Psoas muscle (tissue), 8 donors: ENCODE measurements at places on chromosomes 7 and 10. TPM values are rescaled to one million over a fixed set of nuclear protein-coding genes. Genes with fewer than 3 reads are reported as not detected.

The ACSM6 gene
- not detected for total RNA-seq

The ELFN1 gene
- total RNA-seq, result 0.69 TPM

DNA sequence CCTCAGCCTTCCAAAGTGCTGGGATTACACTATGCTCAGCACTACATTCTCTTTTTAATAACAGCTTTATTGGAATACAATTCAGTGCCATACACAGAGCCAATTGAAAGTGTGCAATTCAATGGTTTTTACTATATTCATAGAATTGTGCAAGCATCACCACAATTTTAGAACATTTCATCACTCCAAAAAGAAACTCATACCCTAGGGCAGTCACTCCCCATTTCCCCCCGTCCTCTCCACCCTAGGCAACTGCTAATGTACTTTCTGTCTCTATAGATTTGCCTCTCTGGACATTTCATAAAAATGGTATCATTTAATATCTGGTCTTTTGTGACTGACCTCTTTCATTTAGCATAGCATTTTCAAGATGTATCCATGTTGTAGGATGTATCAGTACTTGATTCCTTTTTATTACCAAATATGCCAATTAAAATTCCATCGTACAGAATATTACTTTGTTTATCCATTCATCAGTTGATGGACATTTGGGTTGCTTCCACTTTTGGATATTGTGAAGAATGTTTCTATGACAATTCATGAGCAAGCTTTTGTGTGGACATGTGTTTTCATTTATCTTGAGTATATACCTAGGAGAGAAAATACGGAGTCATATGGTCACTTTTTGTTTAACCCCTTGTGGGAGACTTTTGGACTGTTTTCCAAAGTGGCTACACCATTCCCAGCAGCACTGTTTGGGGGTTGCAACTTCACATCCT is 6.3 kb upstream of the XPNPEP1 start:
- no peak for DNase-seq

DNA sequence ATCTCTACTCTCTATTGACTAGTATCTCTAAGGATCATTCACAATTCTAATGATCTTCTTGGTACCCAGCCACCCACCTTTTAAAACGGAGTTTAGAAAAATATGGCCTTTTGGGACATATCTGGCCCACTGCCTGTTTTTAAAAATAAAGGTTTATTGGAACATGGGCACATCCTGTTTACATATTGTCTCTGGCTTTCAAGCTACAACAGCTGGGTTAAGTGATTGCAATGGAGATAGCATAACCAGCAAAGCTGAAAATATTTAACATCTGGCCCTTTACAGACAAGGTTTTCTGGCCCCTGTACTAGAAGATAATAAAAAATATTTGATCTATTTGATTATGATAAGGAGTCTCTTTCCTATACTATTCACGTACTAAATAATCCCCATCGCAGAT is 232.4 kb upstream of the RHOBTB1 start:
- no peak for DNase-seq

GRCh38 chr10:13717936-13718772 is 131.4 kb downstream of the PRPF18 start:
- DNase-seq, result peak; percentile 83

DNA sequence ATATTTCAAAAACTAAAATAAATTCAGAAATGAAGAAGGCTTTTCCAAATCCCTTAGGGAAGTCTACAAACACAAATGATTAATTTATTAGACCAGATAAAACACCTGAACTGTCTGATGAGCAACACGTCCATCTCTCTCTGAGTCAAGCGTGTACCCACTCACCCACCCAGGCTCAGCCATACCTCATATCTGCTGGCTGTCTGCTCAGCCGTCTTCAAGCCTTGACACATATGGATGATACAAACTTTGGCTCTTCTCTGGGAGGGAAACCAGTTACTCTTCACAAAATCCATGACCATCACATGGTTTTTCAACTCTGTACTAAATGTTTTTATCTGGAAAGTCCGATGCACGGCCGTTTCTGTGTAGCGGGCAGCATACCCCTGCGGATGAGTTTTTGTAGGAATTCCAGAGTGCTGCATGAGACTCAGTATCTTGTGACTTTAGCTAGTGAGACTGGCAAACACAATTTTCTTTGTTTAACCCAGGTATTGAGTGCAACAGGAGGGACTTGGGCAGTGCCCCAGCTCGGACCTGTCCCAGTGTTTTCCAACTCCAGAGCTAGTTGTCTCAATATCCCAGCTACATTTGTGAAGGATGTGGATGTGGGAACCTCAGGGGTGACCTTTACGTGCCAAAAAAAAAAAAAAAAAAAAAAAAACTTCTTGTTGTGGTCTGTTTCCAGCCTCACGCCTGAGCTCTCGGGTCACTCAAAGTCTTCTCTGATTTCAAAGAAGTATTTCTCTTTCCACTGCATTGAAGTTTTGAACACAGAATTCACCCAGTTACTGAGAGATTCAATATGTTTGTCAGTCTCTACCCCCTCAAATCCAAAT is at the start of gene C10orf90:
C10orf90 (minus strand) TSS at position 638 of the 839 bp plus-strand sequence; CDS start at position 425, 213 bp downstream.
- DNase-seq, result no peak

The LRRC18 gene
- not detected for total RNA-seq

DNA sequence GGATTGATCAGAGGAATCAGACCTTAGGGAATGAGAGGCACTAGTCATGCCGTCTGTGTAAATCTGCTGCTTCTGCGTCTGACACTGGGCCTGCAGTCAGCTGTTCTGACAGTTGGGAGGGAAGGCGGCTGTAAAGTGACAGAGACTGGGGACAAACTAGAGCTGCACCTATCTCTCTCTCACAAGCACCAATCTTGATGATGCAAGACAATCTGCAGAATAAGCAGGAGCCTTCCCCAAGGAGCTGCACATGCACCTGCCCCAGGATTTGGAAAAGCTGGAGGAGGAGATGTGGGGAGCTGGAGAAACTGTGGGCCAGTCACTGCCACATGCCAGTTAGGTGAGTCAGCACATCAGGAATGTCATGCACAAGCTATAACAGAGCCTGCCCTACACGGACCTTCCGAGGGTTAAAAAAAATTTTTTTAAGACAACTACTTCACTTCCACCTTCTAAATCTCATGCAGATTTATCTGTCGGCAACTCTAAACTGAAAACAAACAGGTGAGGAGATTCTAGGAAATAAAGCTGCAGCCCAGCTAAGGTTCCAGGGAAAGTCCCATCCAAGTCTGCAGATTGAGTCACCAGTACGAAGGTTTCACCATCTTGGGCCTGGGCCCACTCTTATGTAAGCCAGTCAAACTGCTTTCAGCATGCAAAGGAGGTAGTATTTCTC is 39.2 kb downstream of the ENO4 start:
- DNase-seq, result peak; percentile 64

DNA sequence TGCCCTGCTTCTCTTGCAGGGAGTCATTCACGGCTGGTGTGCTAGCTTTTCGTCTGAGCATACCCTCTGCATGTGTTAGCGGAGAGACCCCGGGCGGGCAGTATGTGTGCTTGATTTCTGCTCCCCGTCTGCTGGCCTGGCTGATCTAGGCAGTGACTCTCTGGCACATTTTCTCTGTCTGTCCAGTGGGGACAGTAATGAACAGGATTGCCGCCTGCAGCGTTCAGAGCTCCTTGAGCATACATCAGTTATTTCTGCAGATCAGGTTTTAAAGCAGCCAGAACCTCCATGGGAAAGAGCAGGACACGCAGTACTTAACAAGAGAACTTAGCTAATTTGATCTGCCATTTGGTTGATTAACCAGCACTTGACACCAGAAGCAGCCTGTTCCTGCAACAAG is 242.5 kb downstream of the CELF2 start:
- no peak for DNase-seq

GRCh38 chr10:133278577-133279265 is 2.1 kb upstream of the ADAM8 start:
- peak; percentile 74 for DNase-seq

DNA sequence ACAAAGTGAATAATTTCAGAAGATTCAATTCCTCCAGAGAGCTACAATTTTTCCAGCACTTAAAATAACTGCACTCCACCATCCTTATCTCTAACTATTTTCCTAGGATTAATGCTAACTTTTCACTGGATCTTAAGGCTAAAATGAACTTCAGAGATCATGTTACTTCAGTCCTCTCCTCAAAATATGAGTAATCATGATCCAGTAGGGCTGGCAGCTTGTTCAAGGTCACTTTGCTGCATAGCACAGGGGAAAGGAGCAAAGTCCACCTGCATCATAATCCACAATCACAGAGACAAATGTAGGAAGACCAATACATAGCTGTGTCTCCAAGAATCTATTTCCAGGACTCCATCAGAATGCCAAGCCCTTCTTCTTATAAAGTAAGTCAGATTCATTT is 150.3 kb downstream of the LRRTM3 start:
- no peak for DNase-seq

The ANKRD30A gene
- total RNA-seq, result not detected

DNA sequence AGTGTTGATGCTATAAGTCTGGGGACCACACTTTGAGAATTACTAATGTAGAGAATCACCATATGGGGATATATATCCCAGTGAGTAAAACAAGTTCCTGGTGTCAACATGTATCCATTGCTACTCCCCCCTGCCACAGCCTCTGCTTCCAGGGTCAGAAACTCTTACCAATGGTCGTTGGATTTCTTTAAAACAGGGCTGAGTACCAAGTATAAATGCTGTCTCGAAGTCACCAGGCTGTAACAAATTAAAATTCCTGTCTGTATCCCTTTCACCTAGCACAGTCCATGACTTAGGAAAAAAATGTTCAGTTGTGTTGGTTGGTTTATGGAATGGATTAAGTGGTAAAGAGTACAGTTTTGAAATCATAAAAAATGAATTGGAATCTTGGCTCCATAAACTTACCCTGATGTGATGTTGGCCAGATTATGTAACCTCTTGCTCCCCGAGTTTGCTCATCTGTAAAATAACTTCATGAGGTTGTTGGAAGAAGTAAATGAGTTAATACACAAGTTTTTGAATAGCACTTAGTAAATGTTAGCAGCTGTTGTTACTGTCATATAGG is 364.0 kb upstream of the LRGUK start:
- no peak for DNase-seq

The CFAP46 gene
- 14.9 TPM for total RNA-seq

The PIP gene
- not detected for total RNA-seq

DNA sequence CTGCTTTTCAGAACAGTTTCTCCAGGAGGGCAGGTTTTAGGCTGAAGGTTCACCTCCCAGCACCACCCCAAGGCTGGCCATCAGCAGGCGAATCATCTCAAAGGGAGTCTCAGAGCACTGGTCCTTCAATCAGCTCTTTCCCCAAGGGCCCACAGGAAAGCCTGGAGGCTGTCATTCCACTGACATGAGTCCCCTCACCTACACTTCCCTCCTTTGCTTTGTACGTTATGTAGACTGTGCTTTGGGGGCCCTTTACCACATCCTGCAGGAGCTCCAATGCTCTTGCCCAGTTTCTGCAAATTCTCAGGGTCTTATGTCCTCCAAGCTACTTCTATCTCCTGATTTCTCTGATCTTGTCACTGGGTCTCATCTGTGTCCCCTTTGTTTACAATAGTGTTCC is 15.4 kb downstream of the WDFY4 start:
- no peak for DNase-seq

- no peak for DNase-seq
Measured at GRCh38 chr7:158064631-158065030, 523.0 kb downstream of the PTPRN2 start.

The HKDC1 gene
- total RNA-seq, result not detected

DNA sequence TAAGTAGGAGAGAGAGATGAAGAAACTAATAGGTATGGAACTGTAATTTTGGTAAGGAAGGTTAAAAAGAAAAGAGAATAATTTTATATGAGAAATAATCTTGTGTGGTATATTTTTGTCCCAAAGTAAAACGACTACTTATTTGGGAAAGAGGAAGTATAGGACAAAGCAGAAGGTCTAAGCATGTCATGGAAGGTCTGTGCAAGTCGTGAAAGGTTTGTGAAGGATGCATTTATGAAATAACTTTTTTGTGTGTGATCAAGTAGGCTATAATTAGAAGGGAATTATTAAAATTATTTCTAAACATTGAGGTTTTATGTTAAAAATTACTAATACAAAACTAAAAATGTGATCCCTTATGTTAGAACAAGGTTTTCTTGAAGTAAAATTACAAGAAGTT is 63.3 kb downstream of the ZNF783 start:
- DNase-seq, result no peak

DNA sequence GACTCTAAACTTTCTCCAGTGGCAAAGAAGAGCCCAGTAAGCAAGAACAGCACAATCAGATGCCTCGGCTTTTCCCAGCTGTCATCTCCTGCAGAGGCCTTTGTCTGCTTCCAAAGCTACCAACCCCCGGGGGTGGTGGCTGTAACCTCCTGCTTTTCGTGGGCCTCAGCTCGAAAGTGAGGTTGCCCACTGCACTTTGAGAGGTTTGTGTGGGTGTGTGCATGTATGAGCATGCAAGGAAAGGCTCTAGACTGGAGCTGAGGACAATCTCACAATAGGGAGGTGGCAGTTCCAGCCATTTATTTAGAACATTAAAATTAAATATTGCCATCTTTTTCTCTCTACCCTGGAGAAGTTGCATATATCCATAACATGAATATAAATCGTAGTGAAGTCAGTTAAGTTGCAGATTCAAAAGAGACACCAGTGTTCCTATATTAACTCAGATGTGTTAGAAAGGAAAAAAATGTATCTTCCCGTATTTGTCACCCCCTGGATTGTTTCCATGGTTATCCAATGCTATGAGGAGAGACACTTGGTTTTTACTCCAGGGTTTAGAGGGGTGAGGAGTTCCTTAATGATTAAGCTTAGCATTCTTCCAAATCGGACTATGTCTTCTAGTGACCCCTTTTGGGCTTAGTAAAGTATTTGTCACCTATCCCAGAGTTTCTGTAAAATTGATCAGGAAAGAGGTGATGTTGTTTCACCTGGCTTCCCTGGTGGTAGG is 781.1 kb downstream of the INHBA start:
- DNase-seq, result no peak
